Mesenteric fat pad (tissue), 1 donor: ENCODE measurements at places on chromosomes 3 and 15.

GRCh38 chr3:186298876-186299275 is 63.2 kb downstream of the DGKG start:
- no peak for DNase-seq

- no peak for DNase-seq
These were observed 174.2 kb upstream of the ATP11B start for GRCh38 chr3:182618981-182619591.

DNA sequence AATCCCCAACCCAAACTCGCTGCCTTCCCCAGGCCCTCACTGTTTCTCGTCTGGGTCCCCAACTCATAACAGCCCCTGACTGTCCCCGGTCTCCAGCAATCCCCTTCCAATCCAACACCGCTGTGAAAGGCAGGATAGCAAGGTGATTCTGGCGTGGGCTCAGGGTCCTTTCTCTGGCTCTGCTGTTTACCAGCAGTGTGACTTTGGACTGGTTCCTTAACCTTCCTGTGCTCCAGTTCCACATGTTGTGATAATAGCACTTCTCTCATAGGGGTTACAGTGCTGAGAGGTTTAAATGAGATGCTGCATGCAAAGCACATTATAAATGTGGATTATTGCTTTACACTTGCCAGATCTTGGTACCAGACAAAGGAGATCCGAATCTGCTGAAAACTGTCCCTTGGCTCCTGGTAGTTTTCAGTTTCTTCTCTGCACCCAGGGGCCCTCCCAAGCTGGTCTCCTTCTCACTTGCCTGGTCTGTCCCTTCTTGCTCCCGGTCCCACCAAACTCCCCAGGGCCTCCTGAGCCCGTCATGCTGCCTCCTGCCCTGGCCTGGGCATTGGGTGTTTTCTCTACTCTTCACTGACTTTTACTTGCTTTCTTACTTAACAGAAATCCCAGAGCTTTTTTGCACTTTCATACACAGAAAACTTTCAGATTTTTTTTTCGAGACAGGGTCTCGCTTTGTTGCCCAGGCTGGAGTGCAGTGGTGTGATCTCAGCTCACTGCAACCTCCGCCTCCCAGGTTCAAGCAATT is 26.8 kb upstream of the CYP11A1 start:
- DNase-seq: no peak

GRCh38 chr15:67002368-67002767 is 63.0 kb upstream of the SMAD3 start:
- no peak for DNase-seq

- no peak for DNase-seq
These were observed 493.6 kb upstream of the AGTR1 start for GRCh38 chr3:148204131-148204530.

GRCh38 chr15:89119489-89120478 is 31.5 kb downstream of the ABHD2 start:
- no peak for DNase-seq

GRCh38 chr3:24043168-24043567 is 98.1 kb downstream of the NR1D2 start:
- DNase-seq: no peak

- no peak for DNase-seq
These were observed 24.0 kb downstream of the KIF7 start for GRCh38 chr15:89630974-89631901.

- no peak for DNase-seq
These were observed 485.9 kb downstream of the SQOR start for GRCh38 chr15:46120713-46121112.

DNA sequence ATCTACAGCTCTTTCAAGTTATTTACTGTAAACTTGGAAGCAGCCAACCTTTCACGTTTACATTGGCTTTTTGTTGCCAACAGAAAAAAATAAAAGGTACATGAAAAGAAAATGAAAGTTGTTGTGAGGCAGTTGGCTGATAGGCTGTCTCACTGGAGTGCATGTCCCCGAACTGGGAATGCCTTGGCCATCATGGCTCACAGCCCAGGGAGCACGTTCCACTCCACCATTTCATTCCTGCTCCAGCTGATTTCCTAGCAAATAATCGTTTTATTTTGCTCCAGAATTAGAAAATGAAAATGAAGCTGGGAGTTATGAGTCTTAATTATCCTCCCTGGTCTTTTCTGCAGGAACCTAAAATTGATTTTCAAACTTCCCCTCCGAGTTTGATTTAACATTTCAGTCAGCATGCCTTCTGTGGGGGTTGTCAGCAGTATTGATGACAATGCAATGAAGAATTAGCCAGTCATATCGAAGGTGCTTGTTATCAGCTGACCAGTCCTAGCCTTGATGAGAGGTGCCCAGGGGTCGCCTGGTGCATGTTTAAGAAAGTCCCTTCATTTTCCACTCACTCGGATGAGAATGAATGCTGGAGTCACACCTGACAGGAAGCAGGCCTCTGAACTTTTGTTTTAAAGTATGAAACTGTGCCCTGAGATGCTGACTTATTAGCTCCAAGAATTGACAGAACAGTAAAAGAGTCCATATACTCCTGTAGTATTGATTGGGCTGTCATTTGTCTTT is 293.7 kb upstream of the TRIM42 start:
- DNase-seq: no peak

DNA sequence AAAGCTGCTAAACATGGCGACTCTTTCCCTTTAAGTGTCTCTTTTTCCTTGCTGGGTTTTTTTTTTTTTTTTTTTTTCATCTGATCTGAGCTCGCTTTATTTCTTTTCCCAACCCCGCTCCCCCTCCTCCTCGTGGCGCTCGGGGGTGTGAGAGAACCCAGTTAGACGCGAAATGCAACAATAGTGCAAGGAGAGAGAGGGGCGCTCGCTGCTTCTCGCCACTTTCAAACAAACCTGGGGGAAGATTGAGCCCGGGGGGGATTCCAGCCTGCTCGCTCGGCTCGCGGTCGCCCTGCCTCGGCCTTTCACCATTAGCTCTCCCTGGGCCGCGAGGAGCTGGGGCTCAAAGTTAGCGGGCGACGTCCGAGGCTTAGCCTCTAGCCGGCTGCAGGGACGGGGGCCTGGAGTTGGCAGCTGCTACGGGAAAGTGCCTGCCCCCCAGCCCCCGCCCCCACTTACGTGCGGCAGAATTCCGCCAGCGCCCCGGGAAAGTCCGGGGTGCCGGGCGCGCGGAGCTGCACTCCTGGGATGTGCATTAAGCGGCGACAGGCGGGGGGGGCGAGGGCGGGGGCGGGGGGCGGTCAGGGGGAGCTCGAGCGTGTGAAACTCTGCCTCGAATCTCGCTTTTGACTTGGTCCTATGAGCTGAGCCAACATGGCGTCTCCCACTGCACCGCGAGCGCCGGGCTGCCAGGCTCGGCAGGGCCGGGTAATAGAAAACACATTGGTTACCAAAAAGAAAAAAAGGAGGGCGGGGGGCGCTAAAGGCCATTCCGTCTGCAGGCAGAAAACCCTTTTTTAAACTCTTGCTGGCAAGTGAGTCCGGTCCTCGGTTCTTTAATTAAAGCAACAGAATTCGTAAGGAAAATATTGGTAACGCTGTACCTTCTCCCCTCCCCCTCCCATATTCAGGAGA is 10.4 kb downstream of the NR2F2 start:
- no peak for DNase-seq

DNA sequence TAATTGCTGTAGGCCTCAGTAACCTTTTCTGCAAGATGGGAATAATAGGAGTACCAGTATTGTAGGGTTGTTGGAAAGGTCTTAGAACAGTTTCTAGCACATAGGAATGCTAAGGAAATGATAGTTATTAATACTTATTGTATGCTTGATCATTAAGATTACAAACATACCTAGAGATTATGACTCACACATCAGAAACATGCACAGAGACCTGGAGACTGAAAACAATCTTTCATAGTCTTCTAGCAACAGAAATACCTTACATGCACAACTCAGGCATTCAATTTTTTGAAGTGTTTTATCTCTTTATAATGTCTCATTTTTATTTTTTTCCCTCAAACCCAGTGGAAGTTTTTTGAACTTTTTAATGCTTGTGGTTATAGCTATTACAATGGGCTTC is 104.4 kb upstream of the ZBTB20 start:
- no peak for DNase-seq

DNA sequence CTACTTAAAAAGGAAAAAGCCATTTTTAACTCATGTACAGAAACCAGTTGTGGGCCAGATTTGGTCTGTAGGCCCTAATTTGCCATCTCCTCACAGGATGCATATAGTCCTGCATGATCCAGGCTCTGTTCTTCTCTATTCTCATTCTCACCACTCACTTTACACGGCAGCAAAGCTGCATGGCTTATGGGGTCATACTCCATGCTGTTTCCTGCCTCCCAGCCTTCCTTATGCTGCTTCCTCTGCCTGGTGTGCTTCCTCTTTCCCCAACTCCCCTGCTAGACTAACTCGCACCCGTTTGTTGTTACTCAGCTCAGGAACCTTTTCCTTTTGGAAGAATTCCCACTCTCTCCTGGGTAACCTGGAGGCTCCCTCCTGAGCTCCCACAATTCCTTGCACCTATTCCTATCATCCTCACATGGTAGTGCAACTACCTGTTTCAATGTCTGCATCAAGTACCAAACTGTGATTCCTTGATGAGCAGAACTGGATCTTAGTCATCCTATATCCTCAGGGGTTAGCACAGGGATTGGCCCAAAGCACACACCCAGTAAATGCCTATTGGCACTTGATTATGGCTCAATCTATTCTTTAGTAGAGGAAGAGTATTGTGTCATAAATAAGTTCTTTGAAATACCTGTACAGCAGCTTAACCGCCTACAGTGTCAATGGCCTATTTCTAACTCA is 172.1 kb upstream of the MITF start:
- DNase-seq: no peak
